Activated naive CD8-positive, alpha-beta T cell treated with anti-CD3 and anti-CD28 coated beads for 36 hours (primary cell): ENCODE measurements at places on chromosomes 2 and 18.
A peak's percentile ranks its signal among the peaks of the same experiment; 100 is the strongest.

DNA sequence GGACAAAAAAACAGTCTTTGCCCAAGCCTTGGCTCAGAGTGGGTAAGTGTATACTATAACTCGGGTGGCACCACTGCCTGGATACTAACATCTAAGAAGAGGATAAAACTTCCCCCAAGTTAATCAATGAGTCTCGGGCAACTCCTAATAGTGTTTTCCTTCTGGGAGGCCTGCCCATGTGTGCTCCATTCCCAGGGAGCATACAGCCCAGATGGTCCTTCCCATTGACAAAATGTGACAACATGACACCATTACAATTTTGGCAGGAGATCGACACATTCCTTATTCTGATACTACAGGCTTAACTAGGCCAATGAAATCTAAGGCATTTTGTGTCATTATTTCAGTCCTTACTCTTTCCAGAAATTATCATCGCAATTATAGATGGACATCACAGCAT, 52.7 kb upstream of the CRIM1 start:
- no peak for DNase-seq

DNA sequence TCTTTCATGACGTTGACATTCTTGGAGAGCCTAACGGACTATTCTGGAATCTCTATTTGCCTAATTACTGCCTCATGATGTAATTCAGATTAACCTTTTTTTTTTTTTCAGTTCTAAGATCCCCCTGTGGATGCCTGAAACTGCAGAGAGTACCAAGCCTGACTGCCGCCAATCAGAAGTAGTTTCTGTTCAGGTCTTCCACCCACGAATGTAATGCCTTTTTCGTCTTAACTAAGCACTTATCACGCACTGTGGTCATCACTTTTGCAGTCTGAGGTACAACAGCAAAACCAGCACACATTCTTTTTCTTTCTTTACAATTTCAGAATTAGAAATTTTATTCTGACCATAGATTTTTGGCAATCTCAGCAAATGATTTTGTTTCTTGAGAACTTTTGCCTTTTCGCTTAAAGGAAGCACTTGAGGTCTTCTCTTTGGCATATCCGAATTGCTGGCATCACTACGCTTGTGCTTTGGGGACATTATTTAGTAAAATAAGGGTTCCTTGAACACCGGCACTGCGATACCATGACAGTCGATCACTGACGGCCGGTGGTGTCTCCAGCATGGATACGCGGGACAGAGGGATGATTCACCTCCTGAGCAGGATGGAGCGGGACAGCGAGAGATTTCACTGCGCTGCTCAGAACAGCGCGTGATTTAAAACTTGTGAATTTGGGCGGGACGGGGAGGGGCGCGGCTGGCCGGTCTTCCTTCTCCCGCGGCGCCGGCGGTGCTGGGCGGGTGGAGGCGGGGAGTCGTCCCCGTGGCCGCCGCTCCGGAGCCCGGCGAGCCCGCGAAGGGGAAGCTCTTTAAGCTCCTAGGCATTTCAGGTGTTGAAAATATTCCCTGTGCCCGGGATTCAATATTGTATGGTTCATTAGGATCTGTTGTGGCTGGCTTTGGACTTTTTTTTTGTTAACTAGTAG, 32.0 kb upstream of the GPR55 start:
- peak; percentile 62 for DNase-seq

GRCh38 chr2:119808516-119809147, 48.9 kb downstream of the PTPN4 start:
- DNase-seq, result no peak

DNA sequence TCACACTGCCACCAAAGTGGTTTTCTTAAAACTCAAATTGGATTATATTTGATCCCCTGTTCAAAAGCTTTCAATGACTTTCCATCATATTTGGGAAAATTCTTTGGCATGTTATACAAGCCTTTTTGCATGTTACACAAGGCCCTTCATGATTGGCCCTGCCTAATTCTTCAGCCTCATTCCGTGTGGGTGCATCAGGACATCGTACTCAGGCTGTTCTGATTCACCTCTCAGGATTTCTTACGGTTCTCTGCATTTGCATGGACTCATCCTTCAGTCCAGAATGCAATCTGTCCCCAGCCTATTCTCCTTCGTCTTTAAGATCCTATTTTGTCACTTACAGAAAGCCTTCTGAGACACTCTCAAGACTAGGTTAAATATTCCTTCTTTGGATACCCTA, 107.8 kb downstream of the LYPD1 start:
- DNase-seq, result no peak

DNA sequence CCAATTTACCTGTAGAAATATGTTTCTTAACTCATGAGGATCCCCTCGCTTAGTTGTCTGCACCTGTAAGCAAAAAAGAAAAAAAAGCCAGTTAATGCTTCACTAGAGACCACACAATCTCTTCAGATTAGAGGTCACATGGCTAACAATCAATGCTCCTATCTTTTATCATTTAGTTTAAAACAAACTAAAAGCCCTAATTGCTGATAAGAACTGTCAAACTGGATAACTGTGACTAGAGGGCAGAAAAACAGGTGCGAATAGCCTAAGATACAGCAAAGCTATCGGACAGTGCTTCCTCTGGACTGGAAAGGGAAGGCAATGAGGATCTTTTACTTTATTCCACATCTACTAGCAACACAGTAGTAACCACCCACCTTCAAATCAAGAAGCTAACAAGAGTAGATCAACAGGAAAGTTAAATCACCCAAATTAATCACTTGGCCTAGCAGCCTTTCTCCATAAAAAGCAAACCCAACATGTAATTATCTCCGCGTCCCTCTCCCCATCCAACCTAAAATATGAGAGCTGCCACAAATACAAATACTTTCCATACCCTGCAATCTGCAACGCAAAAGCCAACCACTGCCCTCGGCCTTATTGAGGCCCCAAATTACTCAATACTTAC, 734 bp downstream of the SLC25A12 start:
- no peak for DNase-seq

DNA sequence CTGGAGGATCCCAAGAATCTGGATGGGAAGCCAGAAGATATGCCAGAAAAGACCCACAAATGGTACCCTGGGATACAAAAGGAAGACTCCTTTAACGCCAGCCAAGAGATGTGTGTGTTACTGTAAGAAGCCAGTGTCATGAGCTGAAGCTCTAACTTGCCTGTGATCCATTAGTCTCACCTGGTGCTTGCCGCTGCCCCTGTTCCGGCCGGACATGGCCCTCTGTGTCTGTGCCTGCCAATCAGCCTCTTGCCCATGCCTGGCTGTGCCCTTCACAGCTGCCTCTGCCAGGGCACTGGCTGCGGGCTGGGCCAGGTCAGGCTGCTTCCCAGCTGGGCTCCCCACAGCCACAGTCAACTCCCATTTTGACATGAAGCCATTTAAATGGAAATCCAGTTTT, 55.4 kb downstream of the POU3F3 start:
- no peak for DNase-seq

DNA sequence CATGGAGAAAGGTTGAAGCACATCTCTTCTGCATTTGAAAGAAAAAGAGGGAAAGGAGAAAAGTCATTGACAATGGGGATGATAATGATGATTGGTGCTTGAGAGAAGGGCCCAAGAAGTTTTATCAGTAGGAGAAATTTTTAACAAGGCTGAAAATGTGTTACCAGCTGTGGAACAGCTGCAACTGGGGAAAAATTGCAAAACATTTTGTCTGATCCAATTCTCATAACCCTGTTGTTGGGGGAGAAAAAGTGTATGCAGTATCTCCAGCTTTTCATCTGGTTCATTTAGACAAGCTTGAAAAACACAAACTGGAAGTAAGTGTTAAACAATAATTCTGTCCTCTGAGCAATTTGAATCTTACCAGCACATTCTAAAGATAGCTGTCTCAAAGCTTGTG, 92.7 kb downstream of the CSRNP3 start:
- DNase-seq, result no peak

DNA sequence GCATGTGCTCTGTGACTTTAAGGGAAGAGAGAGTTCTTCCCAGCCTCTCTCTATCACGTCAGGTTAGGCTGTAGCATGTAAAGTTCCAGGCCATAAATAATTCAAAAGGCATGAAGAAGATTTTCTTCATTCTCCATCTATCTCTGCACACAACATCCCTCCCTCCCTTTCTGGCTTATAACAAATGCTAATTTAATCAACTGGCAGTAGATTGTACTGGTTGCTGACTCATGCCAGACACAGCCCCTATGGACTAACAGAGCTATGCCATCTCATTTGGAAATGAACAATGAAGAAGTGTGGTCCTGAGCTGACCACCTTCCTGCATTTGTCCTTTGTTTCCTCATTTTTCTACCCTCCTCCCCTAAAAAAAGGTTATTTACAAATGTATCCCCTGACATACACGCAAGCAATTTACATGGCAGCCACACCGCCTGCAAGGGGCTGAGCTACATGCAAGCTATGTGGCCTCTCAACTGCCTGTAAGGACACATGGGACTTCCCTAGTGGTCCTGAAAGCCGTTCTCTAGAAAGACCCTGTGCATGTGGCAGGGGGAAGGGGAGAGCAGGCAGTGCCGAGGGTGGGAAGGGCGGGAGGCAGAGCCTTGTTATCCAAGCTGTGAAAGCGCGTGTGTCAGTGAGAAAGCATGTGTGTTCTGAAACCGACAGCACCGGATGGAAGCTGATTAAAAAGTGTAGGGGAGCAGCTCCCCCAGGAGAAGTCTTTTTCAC, 90.9 kb upstream of the KLF7 start:
- no peak for DNase-seq

GRCh38 chr2:163800951-163801381, 65.2 kb upstream of the FIGN start:
- DNase-seq, result no peak

DNA sequence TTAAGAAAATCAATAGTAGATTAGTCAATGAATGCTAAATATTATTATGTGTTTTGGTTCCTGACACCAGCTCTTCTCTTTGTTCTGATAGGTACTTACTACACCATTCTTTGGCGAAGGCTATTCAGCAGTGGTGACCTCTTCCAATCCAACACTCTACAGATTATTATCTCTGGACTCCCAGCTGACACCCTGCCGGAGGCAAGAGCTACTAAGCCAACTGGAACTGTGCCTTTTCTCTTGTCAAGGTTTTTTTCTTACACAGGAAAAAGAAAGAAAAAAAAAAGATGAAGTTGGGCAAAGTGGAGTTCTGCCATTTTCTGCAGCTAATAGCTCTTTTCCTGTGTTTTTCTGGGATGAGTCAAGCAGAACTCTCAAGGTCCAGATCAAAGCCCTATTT, 11.7 kb downstream of the CDH7 start:
- DNase-seq, result no peak

DNA sequence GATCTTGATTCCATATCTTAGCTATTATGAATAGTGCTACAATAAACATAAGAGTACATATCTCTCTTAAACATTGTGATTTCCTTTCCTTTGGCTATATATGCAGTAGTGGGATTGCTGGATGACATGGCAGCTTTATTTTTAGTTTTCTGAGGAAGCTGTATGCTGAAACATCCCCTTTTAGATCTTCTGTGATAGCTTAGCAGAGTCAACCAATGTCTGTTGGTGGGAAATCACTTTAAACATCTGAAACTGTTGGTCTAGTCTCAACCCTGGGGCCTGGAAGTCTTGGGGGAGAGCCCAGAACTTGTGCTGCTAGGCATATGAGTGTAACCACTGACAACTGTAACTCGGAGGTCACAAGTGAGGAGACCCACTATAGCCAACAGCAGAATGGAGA, 378.6 kb upstream of the SLC14A2 start:
- DNase-seq, result no peak

GRCh38 chr18:44370861-44371260, 309.8 kb upstream of the SETBP1 start:
- DNase-seq, result no peak

- no peak for DNase-seq
These were observed 14.9 kb downstream of the IGFBP2 start for GRCh38 chr2:216648105-216648504.

DNA sequence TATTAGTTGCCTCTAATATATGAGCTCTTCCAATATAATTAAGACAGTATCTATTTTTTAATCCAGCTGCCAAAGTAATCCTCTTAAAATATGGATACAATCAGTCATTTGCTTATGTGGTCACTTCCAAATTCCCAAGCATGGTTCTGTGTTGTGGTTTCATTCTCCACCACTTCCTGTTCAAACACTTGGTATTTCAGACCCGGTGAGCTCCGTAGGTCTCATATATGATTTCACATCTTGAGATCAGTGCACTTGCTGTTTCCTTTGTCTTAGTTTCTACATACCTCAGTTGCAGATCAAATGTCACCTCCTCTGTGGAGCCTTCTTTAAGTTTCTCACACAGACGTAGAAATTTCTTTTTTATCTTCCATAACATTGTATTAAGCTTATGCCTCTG, 254.2 kb downstream of the KCNS3 start:
- DNase-seq, result no peak

- DNase-seq, result no peak
These were observed 60.0 kb downstream of the IL1R2 start for GRCh38 chr2:102051692-102052277.

DNA sequence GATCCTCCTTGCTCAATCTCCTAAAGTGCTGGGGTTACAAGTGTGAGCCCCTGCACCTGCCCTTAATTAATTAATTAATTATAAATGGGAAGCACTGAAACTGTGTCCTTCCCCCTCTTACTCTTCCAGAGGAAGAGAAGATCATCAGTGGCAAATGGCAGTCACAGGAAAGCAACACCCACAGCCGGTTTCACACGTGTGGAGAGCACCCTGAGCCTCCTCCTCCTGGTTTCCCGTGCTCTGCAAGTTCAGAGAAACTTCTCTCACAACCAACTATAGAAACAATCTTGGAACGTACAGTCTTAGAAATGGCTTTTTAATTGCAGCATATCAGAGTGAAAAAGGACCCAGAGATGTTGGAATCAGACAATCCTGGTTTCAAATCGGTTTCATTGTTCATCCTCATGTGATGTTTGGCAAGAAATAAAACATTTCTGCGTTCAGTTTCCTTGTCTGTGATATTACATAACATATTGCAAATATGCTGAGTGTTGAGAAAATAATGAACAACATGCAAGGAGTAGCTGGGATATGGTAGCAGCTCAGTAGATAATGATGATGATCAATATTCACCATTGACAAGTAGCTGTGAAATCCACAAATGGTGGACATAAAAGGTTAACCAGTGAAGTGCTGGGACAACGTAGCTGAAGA, 141.0 kb upstream of the KCTD1 start:
- DNase-seq, result no peak

DNA sequence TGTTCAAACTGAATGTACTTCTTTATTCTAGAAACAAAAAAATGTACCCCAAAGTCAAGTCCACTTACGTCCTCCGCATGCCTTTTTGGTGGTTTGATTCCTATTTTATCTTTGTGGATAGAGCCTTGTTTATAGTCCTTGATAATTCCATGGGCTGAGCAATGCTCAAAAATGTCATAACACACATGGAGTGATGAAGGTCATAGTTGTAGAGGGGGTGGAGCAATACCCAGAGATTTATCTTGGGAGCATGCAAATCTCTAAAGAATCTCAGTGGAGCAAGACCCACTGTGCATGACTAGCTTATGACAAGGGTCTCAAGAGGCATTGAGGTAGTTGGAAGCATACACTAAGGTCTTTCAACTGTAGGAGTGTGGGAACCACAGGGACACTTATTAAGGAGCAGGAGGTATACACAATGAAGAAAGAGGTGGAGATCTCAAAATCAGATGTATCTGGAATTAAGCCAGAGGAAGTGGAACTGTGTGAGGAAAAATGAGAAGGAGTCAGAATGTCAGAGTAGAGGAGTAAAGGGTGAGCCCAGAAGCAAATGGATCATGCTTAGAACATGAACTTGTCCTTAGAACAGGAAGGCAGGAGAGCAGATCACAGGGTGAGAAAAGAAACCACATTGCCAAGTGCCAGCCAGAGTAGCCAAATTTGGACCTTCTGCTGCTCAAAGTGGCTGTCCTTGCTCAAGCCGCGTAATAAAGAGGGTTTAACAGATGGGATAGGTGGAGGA, 68.1 kb upstream of the STK39 start:
- no peak for DNase-seq
